ENCODE measurements at places on chromosomes 11 and 22.

GRCh38 chr11:86383041-86383955 lies 8.6 kb downstream of the CCDC81 start:
- DNase-seq = no peak

- no peak for DNase-seq
These were observed 213.0 kb upstream of the E2F8 start for GRCh38 chr11:19453651-19454257.

GRCh38 chr22:46094676-46095075 lies 55.6 kb upstream of the PPARA start:
- DNase-seq = no peak

DNA sequence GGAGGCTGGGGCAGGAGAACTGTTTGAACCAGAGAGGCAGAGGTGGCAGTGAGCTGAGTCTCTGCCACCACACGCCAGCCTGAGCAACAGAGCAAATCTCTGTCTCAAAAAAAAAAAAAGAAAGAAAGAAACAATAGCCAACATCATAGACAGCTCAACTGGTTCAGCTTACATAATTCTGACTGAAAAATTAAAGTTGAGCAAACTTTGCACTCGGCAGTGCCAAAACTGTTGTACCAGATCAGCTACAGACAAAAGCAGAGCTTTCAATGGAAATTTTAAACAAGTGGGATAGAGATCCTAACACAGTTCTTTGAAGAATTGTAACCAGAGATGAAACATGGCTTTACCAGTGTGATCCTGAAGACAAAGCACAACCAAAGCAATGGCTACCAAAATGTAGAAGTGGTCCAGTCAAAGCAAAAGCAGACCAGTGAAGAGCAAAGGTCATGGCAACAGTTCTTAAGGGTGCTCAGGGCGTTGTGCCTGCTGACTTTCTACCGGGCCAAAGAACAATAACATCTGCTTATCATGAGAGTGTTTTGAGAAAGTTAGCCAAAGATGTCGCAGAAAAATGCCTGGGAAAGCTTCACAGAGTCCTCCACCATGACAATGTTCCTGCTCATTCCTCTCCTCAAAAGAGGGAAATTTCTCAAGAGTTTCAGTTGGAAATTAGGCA lies 59.3 kb downstream of the TTC28 start:
- no peak for DNase-seq

GRCh38 chr11:119750056-119750455 lies 21.1 kb upstream of the NECTIN1 start:
- no peak for DNase-seq

- DNase-seq = no peak
These were observed 5.0 kb downstream of the NAGA start for GRCh38 chr22:42065438-42066125.

DNA sequence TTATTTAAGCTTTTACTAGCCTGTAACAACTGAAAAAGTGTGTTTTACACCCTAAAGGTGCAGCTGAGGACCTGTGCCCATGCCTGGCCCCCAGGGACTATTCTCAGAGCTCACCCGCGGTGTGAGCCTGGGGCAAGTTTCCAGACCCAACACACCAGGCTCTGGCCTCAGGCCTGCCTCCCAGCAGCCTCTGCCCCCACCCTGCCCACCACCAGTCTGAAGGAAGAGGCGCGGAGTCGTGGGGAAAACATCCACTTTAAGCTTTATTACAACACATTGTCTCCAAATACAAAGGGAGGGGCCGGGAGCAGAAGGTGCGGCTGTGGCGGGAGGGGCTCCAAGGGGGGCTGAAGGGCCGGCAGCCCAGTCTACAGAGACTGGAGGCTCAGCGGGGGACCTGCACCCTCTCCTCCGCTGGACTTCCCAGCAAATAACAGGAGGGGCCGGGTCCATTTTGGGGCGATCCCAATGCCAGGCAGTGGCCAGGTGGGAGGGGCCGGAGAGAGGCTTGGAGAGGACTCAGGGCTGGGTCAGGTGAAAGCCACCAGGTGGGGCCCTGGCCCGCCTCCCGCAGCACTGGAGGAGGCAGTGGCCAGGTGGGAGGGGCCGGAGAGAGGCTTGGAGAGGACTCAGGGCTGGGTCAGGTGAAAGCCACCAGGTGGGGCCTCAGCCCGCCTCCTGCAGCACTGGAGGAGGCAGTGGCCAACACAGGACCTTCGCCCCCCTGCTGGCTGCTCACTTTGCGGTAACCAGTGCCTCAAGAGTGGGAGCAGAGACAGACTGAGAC lies 18.1 kb downstream of the DUSP8 start:
- no peak for DNase-seq

- DNase-seq = no peak
These were observed 122.0 kb upstream of the ZC3H12C start for GRCh38 chr11:109971184-109971523.
